ENCODE measurements at places on chromosomes 7 and 10.

DNA sequence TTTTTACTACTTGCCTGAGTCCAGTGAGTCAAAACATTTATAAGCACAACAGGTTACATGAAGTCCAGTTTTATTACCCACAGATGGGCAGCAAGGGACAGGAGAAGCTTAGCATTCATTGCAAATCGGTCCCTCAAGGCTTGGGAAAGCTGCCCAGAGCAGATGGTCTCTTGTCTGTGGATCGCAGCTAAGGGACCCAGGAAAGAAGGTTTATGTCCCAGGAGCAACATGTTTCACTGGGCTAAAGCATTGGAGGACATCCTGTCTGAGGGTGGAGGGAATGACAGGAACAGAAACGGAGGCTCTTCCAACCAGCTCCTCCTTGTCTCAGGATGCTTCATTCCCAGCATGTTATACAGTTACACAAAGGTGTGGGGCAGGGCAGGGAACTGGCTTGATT lies 39.3 kb downstream of the TRIM24 start:
- DNase-seq: no peak

DNA sequence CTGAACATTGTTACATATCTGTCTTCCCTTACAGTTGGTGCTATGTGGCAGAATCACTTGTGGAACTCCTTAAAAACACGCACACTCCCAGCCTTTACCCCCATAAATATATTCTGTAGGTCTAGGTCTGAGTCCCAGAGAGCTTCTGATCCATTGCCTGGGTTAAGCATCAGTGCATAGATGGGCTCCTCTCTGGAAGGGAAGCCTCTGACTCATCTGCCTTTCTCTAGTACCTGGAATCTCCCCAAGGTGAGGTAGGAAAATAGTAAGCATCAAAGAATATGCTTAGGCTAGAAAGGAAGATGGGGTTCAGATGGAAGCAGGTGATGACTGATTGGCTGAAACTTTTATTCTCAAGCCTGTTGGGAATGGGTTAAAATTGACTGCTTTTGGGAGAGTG lies 26.1 kb downstream of the PROSER2 start:
- no peak for DNase-seq

DNA sequence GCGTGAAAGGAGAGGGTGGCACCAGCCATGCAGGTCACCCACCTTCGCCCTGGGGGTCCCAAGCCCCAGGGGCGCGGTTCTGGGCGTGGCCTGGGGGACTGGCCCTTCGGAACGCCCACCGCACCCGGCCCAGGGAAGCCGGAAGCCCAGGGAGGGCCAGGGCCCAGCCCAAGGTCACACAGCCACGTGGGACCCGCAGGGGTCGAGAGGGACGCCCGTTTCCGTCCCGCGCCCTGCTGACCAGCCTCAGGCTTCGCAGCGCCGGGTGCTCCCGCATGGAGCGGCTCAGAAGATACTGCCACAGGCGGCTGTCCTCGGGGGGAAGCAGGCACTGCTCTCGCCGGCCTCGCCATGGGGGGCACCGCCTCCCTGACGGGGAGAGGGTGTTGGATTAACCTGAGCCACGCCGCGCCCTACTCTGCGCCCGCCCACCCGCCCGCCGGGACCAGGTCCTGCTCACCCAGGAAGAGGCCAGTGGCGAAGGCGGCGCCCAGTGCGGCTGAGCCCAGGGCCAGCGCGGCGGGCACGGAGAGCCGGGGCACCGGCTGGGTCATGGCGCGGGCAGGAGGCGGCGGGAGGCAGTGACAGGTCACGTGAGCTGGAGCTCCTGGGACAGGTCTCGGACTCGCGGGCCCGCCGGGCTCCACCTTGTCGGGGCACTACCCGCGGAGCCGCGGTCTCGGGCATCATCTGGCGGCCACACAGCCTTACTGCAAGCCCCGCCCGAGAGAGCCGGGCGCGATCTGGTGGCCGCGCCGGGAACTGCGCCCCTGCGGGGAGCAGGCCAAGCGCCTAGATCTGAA lies at the start of gene COMTD1:
Gene COMTD1 (minus strand): TSS at position 583 of the 803 bp plus-strand sequence. CDS start 29 bp downstream, at position 554.
- peak; percentile 43 for DNase-seq

DNA sequence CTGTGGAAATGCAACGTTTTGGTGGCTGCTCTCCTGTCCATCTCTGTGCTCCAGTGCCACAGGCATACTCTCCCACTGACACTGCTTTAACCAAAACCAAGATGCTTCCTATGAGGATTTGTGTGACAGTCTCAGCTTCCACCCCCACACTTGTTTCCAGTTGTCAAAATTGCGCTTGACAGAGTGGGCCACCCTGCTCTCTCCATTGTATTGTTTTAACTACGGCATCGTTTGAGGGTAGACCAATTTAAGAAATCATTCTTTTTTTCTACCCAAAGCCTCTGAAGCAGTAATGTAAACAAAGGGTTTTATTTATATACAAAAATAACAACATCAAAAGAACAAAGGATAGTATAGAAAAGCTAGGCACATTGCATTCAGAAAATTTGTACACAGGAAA lies 178.0 kb downstream of the INHBA start:
- no peak for DNase-seq

DNA sequence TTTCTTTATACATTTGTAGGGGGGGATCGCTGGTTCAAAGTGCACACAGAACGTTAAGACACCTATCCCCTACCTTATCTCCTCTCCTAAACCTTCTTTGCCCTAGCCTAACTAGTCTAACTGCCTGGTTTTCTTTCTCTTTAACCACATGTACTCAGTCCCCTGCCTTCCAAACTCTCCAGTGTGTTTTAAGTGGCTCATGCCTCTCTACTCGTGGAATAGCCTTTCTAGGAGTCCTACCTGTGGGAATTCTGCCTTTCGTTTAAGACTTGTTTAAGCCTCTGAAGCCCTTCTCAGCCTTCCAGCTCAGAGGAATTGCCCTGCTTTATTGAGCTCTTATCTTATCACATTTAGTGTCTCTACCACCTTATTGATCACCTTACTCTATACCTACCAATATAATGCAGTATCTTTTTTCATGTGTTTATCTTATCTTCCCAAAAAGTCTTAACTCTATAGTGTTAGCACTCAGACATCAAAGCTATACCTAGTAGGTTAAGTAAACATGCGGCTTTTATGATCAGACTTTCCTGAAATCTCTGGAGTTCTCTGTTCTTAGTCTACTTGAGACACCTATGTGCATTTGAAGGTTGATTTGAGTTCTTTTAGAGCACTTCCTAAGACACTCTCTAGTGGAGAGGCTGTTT lies 50.7 kb downstream of the ARID5B start:
- no peak for DNase-seq

- DNase-seq: no peak
These were observed 118.7 kb upstream of the CDK6 start for GRCh38 chr7:92955081-92955480.

GRCh38 chr10:14014423-14014822 lies 316.3 kb downstream of the FRMD4A start:
- DNase-seq: no peak

GRCh38 chr7:9186730-9187129 lies 753.3 kb downstream of the NXPH1 start:
- no peak for DNase-seq

DNA sequence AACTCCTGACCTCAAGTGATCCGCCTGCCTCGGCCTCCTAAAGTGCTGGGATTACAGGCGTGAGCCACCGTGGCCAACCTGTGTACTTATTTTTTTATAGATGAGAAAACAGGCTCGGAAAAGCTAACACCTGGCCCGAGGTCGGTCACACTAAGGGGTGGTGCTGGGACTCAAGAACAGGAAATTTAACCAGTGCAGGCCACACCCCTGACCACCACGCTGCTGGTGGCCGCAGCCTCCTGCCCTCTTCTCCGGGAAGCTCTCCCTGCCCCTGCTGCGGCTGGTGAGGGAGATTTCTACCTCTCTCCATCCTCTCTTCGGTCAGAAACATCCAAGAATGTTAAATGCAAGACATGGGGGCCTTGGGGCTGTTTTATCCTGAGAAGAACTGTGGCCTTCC lies 63.2 kb downstream of the TNRC18 start:
- no peak for DNase-seq
